Kidney glomerular epithelial cell (primary cell): ENCODE measurements at places on chromosomes 12 and 14.

DNA sequence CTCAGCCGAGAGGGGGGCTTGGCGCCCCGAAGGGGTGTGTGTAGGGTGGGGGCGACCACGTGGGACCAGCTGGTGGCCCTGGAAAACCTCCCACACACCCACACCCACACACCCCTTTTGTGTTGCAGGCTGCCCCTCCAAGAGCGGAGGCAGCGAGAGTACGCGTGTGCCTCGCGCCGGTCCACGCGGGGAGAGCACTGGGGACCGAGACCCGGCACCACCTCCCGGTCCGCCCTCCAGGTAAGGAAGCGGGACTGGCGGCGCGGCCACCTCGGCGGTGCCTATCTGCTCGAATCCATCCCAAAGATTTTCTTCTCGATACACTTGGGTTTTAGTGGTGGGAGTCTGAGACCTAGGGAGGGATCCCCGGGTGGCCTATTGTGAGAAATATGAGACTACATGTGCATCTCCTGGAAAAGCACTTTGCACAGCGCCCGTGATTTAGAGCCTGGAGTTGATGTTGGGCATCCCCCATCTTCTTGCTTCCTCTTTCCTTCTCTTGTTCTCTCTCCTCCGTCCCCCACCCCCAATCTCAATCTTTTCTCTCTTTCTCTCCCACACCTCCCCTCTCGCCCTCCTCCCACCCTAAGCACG is 393 bp downstream of the SYT1 start:
- no peak for DNase-seq

DNA sequence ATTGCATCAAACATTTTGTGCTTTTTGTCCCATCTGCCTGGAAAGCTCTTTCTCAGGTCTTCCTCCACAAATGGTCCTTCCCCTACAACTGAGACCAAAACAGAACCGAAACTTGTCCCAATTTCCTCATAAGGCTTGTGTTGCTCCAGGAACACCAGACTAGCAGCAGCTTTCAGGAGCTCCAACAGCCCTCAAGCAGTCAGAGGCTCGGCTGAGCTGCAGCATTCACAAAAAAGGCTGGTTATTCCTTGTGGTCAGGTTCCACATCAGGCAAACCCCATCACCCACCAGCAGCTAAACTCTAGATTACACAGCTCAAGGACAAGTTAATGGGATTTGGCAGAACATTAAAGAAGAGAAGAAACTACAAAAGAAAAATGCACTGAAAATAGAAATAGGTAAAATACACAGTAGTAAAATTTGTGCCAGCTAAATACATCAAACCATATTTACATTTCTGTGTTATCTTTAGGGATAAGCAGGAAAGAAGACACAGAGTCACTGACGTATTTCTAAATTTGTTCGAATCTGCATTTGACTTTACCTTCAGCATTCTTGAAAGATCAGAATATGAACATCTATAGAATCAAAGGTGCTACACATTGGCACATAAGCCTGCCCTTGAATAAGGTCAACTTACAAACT is 141.2 kb downstream of the STXBP6 start:
- no peak for DNase-seq

GRCh38 chr14:75184039-75184438 is 7.6 kb upstream of the TMED10 start:
- DNase-seq, result no peak

DNA sequence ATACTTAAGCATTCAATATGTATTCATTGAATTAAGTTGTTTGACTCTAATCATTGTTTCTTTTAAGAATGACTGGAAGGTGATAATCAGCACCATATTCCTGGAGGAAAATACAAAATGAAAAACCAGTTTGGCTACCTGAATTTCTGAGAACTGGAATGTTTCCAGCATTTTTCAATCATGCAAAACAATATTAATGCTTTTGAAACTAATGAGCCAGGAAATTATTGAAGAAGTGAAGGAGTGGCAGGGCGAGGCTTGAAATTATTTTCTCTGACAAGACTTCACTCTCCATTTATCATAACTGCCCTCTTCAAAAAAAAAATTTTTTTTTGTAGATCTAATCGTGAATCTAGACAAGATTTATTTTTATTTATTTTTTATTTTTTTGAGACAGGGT is 19.0 kb downstream of the TMEM19 start:
- no peak for DNase-seq

GRCh38 chr14:104428860-104429259 is 150.7 kb upstream of the C14orf180 start:
- DNase-seq, result no peak

GRCh38 chr14:59356312-59356711 is 108.9 kb downstream of the GPR135 start:
- no peak for DNase-seq

DNA sequence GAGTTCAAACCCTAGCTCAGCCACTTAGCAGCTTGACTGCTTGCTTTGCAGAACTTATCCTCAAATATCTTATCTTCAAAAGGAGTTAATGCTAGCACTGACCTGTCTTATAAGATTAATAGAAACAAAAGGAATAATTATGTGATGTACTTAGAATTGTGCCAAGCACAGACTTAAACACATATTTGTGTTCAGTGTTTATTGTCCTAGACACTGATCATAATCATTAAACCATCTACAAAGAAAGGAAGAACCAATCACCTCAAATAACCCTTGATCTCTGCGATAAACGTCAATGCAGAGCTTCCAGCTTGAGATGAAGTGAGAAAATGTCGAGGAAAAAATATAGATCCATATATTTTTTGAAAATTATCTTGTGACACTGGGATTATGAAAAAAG is 73.1 kb downstream of the ATXN7L3B start:
- DNase-seq, result no peak

DNA sequence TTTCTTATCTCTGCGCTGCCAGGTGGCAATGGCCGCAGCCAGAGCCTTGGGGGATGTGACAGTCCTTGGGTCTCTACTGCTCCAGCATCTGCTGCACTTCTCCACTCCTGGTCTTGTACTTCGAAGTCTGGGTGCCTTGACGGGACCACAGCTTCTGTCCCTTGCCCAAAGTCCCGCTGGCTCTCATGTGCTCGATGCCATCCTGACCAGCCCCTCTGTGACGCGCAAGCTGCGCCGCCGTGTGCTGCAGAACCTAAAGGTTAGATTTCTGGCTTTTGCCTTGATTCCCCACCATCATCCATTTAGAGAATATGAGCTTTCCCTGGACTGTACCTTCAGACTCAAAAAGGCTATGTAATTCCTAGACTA is 3.8 kb downstream of the CIDEB start:
- no peak for DNase-seq

- DNase-seq, result no peak
Measured at GRCh38 chr14:68686205-68686465, 106.7 kb downstream of the ZFP36L1 start.

- DNase-seq, result no peak
Measured at GRCh38 chr12:57219993-57220754, 3.6 kb downstream of the NXPH4 start.

GRCh38 chr12:2583642-2584401 is 210.9 kb upstream of the FKBP4 start:
- DNase-seq, result no peak

DNA sequence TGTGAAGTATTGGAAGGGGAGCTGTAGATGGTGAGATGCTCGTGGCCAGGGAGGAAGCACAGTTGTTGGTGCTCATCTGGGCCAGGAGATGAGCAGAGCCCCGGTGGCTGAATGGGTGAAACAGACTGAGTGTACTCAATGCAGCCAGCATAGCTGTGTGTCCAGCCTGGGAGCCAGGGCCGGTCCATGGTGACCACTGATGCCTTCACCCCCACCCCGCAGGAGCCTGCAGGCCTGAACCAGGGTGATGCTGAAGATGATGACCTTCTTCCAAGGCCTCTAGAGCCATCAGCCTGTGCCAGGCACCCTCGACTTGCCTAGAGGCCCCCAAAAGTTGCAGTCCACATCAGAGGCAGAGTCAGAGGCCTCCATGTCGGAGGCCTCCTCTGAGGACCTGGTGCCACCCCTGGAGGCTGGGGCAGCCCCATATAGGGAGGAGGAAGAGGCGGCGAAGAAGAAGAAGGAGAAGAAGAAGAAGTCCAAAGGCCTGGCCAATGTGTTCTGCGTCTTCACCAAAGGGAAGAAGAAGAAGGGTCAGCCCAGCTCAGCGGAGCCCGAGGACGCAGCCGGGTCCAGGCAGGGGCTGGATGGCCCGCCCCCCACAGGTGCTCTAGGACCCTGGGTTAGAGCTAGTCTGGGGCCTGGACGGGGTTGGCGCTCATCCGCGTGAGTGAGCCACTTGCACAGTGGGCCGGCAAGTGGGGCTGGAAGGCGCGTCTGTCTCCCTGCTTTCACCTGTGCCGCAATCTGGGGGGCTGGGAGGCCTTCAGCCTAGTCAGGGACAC is 3.0 kb downstream of the TNFAIP2 start:
- no peak for DNase-seq

DNA sequence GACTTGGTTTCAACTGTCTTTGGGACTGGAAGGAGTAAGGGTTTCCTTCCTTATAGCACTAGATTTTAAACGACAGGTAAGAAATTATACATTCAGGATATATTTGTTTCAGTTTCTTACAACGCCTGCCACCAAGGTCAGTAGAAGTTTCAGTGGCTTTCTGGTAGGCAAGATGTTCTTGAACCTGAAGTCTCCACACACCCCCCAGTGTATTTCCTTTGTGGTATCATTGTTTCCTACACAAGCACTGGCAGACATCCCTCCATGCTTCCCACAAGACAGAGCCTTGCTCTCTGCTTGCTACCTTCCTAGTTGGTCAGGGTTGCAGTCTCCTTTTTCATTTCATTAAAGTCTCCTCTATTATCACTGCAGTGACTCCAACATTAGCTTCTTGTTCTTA is 283.1 kb downstream of the FLRT2 start:
- no peak for DNase-seq

DNA sequence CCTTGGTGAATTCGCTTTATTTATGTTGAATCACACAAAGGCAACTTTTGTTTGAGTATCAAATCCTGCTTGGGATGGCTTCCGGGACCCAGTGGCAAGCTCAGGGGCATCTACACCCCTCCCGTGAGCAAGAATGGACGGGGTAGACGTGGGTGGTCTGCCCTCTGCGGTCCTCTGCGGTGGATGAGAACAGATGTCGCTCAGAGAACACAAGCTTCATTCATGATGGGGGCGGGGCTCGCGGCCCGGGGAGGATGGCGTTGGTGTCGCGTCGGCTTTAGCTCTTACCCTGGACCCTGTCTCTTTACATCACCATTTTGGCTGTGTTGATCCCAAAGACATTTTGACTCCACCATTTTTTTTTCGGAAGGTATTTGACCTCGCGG is 158.5 kb upstream of the RTL1 start:
- no peak for DNase-seq

DNA sequence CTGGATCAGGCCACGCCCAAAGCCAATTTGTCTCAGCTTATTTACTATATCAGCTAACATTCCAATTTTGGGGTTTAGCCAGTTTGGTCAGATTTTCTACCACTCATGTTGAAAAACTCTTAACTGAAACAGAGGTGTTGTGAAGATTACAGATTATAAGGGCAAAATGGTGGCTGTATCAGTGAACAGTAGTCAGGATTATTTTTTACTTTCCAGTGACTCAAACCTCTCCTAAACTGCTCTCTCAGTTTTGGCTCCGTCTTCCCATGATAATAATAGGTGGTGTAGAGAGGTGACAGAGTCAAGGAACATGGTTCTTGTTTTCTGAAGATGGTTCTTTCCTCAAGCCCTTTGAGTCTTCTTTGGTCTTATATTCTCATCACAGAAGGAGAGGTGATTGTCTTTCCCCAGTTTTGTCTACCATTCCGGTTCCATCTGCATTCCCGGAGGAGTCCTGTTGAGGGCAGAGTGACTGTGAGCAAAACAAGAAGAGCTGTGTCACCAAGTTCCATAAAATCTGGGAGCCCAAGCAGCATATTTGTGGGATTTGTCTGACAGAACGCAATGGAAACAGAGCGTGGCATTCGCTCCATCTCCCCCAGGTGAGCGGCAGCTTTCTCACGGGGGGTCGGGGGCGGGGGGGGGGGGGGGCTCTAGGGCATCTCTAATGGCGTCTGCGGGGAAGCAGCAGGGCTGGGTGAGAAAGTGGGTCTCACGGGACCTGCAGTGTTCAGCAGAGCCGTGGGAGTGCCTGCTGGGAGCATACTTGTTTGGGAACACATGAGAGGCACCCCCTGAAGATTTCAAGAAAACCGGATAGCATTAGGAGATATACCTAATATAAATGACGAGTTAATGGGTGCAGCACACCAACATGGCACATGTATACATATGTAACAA is 59.1 kb downstream of the TBC1D30 start:
- no peak for DNase-seq

DNA sequence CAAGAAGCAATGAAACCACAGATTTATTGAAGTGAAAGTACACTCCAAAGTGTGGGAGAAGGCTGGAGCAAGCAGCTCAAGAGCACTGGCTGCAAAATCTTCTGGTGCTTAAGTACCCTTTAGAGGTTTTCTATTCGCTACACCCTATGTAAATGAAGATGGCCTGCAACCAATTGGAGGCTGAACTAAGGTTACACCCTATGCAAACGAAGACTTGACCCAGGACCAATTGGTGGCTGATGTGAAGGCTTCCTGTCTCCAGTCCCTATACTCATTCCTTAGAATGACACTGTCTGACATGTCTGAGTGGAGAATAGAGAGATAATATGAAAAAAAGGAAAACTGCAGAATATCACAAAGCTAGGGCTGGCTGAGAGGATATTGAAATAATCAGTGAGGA is 57.2 kb downstream of the ALG10B start:
- DNase-seq, result no peak

- DNase-seq, result no peak
Measured at GRCh38 chr14:35405304-35405996, 901 bp upstream of the NFKBIA start.

- no peak for DNase-seq
Measured at GRCh38 chr14:68020999-68021663, 201.6 kb downstream of the RAD51B start.

DNA sequence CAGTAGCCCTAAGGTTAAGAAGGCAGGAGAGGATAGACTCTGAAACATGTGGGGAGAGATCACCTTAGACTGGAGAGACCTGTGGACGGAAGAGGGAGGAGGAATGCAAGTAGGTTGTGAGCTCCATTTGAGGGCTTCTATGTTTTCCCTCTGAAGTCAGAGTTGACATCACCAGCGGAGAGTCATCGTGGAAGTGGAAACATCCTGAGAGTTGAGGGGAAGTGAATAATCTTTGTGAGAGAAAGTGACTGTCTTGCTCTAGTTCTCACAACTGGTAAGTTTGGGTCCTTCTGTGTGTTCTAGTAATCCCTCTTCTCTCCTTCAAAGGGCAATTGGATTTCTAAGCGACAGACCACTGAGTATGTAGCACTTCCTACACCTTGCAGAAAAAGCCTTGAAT is 103.6 kb upstream of the CCND2 start:
- DNase-seq, result no peak
